ENCODE measurements at places on chromosomes 5 and 9.

GRCh38 chr5:61332358-61332749, 296 bp downstream of the ZSWIM6 start:
- DNase-seq: no peak

GRCh38 chr9:121318631-121319382, 50.8 kb downstream of the GSN start:
- DNase-seq: no peak

DNA sequence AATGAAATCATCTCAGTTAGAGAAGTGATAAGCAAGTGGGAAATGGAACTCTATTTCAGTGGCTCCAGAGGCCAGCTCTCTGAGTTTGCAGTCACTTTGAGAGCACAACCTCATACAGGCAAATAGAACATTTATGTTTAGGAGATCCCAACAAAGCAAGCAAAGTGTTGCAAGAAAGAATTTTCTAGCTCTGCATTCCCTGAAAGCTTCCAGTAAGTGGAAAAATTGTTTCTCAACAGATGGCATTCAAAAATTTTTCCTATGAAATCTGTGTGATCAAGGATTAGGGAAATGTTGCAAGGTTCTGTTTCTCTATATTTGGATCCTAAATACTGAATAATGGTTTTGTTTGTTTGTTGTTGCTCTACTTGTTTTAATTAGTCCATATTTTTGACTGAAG, 764.2 kb upstream of the ZNF608 start:
- DNase-seq: no peak

DNA sequence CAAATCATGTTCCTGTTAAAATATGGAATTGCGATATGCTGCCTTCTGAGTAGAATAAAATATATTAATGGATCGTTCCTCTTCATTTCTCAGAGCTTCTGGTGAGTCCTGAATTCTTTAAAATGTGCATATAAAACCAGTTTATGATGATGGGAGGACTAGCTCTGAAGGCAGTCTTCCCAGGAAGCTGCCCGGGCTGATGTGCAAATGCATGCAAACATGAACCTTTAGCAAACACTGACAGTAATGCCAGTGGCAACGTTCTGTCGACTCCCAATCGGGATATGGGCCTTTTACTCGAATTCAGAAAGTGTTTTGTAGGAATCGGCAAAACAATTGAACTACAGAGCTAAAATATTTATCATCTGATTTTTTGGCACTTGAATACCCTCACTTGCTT, 93.6 kb downstream of the TLE4 start:
- DNase-seq: no peak

DNA sequence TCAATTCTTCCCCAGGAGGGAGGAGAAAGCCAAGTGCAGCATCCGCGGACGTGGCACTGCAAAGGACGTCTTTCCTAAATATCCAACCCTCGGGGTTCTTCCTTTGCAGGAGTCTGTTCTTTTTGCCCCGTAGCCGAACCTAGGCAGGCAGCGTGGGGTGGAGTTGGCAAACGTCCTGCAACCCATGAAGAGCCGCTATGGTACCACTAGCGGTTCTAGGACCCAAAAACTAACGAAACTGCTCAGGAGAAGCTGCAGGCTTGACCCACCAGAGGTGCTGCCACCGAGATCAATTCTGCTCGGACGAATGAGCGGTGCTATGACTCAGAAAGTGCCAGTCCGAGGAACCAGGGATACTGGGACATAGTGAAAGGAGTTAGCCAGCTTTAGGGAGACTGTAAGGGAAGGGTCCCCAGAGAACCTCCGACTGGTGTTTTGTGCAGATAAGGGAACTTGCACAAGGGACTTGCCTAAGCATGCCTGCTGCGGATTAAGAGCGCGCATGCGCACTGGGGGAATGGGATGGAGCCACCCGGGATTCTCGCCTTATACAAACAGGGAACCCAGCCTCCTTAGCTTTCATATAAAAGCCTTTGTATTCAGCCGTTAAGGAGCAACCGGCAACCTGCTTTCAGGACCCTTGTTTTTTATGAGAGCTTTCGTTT, 32.7 kb downstream of the ANXA2R start:
- DNase-seq: peak; percentile 76

GRCh38 chr5:74063821-74064220, 437.8 kb downstream of the ARHGEF28 start:
- no peak for DNase-seq

DNA sequence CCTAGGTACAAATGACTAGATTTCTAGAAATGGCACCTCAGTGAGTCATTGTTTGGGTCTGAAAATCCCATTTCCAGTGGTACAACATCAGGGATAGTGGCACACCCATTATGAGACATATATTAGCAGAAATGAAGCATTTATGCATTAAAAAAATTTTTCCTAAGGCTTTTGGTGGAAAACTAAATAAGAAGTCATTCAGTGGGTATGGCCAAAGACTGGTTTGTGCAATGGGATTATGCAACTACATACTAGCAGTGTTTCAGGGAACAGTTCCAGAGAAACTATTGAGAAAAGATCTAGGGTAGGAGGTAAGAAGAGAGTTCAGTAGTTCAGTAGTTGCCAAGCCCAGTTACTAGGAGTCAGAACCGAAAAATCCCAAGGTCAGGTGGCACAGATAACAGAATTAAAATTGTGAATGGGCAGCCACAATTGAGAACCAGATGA, 106.5 kb upstream of the HAPLN1 start:
- DNase-seq: no peak

DNA sequence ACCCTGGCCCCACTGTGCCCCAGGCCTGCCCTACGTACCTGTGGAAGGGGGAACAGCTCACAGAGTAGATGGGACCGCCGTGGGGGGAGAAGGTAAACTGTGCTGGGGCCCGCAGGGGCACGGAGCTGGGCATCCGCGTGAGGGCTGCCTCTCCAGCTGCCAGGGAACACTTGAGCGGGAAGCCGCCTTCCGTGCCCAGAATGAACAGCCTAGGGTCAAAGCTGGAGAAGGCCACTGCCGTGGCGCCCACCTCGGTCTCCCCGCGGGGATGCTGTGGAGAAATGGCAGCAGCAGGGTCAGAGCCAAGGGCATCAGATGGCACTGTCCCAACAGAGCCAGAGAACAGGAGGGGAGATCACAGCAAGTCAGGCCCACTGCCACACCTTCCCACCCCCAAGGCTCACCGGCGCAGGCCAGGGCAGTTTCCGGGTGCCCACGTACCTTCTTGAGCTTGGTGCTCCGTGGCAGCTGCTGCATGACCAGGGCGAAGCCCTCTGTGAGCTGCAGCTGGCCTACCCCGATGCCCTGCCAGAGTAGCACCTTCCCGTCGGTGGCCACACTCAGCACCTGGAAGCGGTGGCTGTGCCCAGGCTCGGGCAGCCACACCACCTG, 21.9 kb downstream of the DYNC2I2 start:
- DNase-seq: no peak

DNA sequence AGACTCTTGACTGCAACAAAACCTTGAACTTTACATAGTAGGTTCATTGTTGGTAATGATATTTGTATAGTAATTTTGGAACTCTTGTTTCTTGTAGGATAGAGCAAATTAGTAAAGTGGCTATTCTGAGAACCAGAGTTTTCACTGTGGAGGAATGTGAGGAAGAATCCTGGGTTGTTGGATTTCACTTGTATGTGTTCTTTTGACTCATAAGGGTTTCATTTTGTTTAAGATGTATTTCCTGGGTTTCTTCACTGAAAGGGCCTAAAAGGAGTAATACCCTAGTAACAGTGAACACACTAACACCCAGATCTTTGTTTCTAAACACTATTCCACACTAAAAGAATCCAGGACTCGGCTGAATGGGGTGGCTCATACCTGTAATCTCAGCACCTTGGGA, 20.1 kb downstream of the TTC1 start:
- no peak for DNase-seq

- peak; percentile 91 for DNase-seq
Observed at GRCh38 chr5:154467655-154468354, 10.2 kb downstream of the HAND1 start.

GRCh38 chr9:76166526-76166925, 227.7 kb downstream of the RFK start:
- no peak for DNase-seq

GRCh38 chr9:78927099-78927940, 630.4 kb downstream of the PSAT1 start:
- no peak for DNase-seq

DNA sequence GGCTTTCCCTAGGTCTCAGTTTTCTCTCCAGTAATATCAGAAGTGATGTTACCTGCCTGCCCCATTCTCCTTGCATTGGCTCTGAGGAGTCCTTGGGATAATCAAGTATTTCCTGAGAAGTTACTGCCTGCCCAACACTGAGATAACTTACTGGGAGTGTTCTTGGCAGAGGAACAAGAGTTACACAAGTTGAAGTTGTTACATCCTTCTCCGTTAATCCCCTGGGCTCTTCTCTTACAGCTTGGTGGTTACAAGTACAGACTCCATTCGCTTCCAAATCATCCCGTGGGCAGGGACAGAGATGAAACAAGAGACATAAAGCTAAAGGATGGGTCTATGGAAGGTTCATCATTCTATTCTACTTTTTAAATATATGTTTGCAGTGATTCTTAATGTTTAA, 74.1 kb upstream of the SAP30L start:
- no peak for DNase-seq

DNA sequence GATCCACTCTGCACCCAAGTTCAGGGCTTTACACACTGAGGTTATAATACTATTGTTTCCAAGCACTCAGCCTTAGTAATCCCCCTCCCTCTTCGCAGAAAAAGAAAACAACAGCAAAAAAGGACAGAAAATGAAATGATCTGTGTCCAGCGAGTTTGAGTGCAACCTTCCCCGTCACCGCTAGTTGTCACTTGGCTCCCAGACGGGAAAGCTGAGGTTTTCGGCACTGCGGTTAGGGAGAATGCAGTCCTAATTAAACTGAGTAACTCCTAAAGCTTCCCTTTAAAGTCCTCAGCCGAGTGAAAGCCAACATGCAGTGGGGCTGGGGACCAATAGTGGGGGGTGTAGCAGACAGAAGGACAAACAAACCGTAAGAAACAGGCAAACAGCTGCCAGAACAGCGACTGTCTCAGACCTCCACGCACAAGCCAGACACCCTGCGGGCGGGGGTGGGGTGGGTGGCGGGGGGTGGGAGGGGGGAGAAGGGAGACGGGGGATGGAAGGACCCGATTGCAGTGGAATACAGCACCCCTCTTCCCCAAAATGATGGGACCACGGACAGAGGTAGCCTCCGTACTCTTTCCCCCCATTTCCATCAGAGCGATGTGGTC, 680 bp downstream of the GLRA1 start:
- peak; percentile 31 for DNase-seq

GRCh38 chr5:4571248-4571948, 568.7 kb upstream of the ADAMTS16 start:
- no peak for DNase-seq

DNA sequence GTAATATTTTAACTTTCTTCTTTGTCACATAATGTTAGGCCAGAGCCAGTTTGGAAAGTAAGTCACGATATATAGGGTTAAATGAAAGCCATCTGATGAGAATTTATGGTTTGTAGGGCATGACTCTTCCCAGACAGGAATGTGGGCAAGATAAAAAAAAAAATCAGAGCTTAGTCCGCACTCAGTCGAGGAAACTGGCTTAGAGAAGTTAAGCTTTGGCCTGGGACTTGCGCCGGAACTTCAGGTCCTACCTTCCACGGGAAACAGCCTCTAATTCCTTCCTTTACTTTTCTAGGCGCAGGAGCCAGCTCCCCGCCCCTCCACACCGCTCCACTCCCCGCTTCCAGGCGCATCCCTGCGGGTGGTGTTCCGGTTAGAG, 475 bp downstream of the DDX31 start:
- no peak for DNase-seq

- DNase-seq: no peak
Observed at GRCh38 chr9:99056886-99057664, 47.8 kb upstream of the TGFBR1 start.

DNA sequence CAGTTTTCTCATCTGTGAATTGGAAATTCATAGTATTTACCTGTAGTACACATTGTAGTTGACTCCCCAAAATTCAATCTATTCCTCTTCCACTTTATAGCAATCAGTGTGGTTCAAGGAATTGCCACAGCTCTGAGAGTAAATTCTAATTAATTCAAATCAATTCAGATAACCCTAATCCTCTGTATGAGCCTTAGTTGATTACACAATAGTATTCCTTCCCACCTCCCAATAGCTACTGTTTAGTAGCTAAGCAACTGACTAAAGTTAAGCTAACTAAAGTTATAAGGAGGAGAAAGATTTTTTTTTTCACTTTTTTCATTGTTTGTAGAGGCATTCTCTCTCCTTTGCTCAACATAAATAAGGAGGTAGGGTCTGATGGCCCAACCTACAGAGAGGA, 77.5 kb downstream of the ARRDC3 start:
- DNase-seq: no peak

DNA sequence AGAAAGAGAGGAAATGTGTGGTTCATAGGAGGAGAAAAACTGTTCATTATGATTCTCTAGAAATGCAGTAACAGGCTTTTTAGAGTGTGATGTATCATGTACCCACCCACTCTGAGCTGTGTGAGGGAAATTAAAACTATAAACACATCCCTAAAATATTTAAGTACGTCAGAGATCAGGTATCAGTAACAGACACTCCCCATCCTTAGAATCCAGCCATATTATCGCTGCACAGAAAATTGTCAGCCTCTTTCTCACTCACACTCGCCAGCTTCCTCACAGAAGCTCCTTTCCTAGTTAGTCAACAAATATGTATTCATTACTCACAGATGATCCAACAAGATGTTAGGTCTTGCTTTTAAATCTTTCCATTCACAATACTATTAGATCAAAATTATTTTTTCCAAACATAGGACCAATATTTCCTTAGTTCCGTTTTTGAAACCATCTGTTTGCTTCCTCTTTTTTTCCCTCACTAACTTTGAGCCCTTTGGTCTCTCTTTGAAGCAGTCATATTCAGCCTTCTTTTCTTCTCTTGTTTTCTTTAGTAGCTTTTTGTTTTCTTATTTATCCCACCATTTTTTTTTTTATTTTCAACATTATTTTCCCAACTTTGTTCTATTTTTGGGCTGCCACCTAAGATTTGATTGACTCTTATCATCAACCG, 13.6 kb upstream of the MAST4 start:
- DNase-seq: no peak

DNA sequence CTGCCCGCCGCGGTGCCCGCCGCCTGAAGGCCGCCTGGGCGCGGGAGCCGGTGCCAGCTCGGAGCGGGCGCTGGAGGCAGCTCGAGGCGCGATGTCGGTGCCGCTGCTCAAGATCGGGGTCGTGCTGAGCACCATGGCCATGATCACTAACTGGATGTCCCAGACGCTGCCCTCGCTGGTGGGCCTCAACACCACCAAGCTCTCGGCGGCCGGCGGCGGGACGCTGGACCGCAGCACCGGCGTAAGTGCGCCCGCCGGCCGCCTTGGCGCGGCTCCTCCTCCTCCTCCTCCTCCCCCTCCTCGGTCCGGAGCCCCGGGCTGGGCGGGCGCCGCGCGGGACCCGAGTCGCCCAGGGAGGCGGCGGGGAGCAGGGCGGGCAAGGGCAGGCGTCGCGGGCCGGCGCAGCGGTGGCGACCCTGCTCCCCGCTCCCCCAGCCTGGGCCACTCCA, 455 bp downstream of the OLFM1 start:
- peak; percentile 47 for DNase-seq

DNA sequence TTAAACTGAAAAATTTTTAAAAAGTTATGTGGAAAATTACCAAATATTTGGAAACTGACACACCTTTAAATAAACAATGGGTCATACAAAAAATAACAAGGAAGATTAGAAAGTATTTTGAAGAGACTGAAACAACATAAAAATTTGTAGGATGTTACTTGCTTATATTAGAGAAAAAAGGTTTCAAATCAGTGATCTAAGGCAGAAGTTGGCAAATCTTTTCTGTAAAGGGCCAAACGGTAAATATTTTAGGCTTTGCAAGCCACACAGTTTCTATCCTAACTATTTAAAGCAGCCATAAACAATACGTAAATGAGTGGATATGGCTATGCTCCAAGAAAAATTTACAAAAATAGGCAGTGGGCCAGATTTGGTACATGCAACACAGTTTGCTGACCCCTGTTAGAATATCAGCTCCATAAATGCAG, 81.3 kb downstream of the OXCT1 start:
- DNase-seq: no peak

Data from nephron progenitor cell (in vitro differentiated cells).